ENCODE measurements at places on chromosomes 3 and 15.

GRCh38 chr3:171364500-171364899 is 95.7 kb downstream of the TNIK start:
- no peak for DNase-seq

GRCh38 chr3:39420543-39420942 is 14.0 kb downstream of the RPSA start:
- no peak for DNase-seq

DNA sequence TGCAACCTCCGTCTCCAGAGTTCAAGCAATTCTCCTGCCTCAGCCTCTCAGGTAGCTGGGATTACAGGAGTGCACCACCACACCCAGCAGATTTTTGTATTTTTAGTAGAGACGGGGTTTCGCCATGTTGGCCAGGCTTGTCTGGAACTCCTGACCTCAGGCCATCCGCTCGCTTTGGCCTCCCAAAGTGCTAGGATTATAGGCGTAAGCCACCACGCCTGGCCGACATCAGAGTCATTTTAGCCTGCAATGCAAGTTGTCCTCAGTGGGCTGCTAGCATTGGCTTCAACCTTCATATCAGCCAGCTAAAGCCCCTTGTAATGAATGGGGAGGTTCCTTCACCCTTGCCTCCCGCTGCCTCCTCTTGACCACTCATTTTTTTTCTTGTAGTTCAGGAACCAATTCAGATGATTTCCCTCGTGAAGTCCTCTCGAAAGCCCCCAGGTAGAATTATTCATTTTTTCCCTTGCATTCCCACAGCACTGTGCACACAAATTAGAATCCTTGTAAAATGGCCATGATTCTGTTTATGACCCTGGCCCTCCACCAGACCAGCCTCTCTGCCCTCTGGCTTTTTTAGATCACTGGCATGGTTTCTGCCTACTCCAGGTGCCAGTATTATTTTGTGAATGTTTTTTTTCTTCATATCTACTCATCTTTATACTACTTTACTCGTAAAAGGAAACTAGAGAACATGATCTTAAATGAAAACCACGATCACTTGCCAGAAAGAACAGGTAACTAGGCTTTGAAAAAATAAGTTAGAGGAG is 29.1 kb downstream of the FLNB start:
- no peak for DNase-seq

- DNase-seq: no peak
Observed at GRCh38 chr3:144102421-144102820, 130.8 kb downstream of the DIPK2A start.

- DNase-seq: no peak
Observed at GRCh38 chr3:25618028-25618427, 46.7 kb downstream of the TOP2B start.

DNA sequence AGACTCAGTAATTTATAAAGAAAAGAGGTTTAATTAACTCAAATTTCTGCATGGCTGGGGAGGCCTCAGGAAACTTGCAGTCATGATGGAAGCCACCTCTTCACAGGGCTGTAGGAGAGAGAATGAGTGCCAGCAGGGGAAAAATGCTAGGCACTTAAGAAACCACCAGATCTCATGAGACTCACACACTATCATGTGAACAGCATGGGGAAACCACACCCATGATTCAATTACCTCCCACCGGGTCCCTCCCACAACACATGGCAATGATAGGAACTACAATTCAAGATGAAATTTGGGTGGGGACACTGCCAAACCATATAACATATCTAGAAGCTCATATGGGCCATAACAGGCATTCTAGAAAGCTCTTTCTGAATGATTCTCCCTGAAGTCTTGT is 190.3 kb downstream of the WNT5A start:
- DNase-seq: no peak

DNA sequence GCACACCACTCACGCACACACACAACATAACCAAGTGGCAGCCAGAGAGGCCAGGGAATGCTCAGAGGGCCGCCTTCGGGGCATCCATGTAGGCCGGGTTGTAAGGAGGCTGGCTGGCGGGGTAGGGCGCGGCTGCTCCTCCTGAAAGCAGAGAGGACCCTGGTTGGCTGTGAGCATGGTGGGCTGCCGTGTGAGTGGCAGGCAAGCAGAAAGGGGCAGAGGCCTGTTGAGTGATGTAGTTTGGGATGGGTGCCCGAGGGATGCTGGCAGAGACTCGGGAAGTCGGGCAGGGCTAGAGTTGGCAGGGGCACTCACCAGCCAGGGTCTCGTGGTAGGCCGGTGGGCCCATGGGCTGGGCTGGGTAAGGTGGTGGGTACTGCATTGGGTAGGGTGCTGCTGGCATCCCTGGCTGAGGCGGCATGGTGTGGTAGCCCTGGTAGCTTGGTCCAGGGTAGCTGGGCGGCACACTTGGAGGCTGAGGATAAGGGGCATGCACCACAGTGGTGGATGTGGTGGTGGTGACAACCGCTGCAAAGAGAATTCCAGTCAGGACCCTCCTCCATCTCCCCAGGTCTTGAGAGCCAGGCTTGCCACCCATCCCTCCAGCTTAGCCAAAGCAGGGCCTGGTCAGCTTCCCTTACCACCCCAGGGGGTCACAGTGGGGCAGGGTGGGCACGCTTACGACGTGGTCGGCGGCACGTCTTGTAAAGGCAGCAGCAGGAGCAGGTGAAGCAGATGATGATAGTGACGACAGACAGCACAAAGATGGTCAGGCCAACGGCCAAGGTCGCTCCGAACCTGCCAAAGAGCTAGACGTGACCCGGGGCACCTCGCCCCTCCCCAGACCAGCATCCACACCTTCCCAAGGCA is 22.7 kb downstream of the ATRIP start:
- no peak for DNase-seq

GRCh38 chr3:4551051-4551711 is 58.0 kb downstream of the ITPR1 start:
- DNase-seq: no peak

DNA sequence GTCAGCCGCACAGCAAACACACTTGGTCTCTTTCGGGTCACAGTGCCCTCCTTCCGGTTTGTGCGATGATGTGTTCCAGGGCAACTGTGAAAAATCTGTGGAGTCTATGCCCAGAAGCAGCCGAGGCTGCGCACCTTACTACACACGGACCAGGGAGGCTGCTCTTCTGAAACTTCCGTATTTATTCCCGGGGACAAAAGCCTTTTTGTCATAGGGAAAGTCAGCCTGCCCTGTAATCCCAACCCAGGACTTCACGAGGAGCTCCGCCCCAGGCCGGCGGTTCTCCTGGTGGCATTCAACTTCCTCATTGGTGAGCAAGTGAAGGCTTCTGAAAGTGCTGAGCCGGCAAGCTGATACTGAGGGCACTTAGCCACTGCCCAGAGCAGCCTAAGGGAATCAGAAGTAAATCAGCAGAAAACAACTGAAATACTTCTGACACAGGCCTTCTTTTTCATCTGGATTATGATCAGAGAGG is 126.5 kb downstream of the FMN1 start:
- DNase-seq: no peak

GRCh38 chr3:132720228-132720627 is 2.0 kb downstream of the NPHP3 start:
- DNase-seq: no peak

GRCh38 chr3:194139071-194139813 is 3.3 kb downstream of the HES1 start:
- no peak for DNase-seq

DNA sequence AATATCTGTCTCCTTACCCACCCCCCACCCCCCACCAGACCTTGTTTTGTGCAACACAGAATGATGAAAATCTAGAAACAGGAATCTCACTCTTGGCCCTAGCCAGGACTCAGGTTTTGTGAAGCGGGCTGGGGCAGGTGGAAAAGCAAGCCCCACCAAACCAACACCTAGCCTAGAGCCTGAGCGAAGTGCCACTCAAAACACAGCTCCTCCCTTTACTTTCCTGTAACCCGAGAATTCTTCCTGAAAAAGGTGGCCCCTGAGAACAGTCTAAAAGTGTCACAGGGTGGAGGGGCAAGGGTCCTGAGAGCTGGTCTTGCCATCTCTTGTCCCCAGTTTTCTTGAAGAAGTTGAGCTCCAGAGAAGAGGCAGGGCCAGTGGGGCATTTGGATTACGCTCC is 17.4 kb upstream of the RPUSD3 start:
- DNase-seq: no peak

GRCh38 chr15:40273428-40273827 is 9.4 kb downstream of the ANKRD63 start:
- no peak for DNase-seq

DNA sequence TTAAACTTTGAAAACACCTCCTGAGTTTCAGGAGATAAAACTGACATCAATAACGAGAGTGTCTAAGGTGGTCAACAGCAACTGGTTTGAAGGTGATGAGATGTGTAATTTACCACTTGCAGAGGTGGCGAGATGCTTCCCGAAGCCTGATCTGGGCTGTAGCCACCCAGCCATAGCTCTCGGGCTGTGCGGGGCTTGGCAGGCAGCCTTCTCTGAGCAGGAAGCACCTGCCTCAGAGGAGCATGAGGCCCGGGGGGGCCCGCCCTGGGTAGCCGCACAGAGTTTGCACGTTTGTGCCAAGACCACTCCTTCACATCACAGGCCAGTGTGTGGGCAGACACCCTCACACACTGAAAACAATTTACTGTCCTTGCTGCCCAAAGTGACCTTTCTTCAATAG is 220.3 kb downstream of the CACNA2D3 start:
- no peak for DNase-seq

DNA sequence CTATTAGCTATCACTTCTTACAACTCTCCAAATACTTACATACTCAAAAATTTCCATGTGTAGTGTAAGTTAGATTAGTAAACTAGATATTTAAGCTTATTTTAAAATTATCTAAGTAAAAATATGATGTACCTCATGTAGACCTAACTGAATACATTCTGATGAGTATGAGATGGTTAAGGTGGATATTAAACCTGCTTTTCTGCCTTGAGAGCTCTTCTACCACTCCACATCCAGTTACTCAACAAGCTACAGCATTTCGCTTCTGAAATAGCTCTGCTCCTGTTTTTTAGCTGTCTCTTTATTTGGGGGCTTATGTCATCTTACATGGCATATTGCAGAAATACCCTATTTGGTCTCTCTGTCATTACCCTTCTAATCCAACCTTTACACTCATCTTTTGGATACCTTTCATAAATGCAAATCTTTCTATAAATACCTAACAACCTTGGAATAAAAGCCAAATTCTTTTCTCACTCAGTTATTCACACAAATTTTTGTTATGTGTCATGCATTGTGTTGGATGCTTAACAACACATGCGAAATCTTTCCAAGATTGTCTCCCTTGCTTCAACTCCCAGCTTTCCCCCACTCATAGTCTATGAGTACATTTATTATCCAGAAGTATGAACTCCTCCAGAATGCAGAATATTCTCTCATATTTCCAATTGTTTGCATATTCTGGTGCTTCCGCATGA is 92.0 kb downstream of the ALCAM start:
- DNase-seq: no peak

DNA sequence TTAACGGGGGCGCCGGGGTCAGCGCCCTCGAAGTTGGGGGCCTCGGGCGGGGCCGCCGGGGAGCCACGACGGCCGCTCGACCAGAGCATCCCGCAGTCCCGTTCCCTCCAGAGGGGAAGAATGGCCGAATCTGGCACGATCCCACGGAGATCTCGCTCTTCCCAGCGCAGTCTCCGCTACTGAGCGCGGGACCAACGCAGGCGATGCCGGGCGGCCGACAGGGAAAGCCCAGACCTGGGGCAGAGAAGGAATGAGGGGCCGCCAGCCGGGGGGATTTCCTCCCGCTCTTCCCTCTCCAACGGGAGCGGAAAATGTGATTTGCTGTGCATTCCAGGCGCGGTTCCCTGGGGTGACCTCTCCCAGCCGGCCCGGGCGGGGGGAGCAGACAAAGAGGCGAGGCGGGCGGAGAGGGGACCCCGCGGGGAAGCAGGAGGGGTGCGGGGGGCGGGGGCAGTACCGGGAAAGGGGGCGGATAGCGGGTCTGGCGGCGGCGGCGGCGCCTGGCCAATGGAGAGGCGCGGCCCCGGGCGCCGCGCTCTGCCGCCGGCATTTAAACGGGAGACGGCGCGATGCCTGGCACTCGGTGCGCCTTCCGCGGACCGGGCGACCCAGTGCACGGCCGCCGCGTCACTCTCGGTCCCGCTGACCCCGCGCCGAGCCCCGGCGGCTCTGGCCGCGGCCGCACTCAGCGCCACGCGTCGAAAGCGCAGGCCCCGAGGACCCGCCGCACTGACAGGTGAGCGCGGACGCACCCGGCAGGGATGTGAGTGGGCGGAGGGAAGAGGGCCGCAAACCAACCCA is at the start of gene GREM1:
TSS of gene GREM1 (plus strand) at position 579 of the 801 bp plus-strand sequence. CDS start 12,687 bp downstream, outside the sequence.
- peak; percentile 53 for DNase-seq

DNA sequence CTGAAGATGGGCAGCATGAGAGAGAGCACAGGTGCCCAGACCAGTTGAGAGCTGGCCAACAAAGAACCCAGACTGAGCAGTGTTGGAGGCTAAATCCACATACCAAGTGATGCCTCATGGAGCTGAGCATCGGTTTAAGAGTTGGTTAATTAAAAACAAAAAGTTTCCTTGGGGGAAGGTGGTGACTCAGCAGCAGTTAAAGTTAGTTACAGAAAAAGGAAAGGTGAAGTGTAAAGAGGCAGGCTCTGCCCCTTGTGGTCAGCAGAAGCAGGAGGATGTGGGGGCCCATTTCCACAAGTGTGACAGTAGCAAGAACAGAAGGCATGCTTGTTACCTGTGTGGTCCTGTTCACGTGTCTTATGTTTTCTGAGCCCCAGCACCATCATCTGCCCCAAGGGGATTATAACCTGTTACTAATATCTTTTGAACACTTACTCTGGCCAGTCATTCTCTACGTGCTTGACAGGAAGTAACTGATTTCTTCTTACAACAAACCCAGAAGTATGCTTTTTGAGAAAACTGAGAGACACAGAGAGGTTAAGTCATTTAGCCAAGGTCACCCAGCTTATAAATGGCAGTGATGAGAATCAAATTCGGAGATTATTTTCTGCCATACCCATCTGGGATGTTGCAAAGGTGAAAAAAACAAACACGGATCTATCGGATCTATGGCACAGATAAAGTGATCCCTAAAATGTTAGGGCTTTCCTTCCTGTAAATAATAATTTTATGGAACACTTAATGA is 91.0 kb downstream of the EPHB1 start:
- no peak for DNase-seq

DNA sequence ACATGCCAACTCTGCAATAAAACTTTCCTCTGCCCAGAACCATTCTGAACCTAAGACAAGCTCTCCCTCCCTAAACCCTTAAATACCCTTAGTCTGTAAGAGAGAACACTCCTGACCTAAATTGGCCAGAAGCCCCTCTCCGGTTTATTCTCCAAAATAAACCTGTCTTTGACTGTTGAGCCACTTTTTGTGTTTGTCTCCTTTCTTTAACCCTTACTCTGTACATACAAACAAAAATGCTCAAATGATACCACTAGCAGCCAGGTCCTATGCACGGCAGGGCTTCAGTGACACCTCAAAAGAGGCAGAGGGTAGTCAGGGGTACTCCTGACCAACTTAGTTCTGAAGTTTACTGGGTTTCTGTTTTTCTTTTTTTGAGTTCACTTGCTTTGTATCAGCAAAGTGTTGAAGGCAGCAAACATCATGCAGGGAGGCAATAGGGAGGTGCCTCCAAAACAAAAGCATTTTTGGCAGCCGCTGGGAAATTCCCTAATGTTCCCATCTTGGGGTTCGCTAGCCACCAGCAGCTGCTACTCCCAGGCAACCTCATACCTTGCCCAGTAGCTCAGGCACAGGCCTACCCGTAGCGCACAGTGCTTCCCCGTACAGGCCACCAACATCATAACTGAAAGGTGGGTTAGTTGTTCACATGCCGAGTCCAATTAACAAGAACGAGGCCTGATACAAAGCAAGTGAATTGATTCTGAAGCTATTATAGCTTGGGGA is 62.9 kb upstream of the GCNT3 start:
- no peak for DNase-seq
